Nephron progenitor cell (in vitro differentiated cells): ENCODE measurements at places on chromosomes 6 and 20.

DNA sequence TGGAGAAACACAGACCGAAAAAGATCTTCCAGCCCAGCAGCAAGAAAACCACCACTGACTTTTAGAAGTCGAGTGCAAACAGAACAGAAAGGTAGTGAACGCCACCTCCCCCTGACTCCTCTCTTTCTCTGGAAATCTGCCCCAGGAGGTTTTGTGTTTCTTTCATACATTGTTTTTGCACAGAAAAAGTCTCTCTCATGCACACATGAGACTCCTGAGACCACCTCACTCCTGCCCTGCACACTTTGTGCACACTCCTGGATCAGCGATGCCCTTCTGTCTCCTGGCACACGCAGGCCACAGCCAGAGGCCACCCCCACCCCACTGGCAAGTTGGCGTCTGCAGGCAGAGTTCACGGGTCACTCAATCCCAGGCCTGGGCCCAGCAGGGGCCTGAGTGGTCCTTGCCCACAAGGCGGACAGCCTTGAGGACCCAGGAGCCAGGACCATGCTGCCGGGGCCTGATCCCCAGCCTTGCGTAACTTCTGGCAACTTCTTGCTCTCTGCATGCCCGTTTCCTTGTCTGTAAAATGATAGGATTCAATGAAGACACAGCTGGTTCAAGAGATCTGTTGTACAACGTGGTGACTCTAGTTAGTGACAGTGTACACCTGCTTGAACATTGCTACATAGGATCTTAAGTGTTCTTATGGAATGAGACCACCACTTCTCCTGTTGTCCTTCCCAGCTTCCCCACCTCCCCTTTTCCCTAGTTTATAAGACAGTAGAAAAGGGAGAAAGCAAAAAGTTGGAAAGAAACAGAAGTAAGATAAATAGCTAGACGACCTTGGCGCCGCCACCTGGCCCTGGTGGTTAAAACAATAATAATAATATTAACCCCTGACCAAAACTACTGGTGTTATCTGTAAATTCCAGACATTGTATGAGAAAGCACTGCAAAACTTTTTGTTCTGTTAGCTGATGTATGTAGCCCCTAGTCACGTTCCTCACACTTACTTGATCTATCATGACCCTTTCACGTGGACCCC lies 30.2 kb upstream of the CST7 start:
- no peak for DNase-seq

GRCh38 chr6:28710466-28711191 lies 184.9 kb downstream of the GPX5 start:
- no peak for DNase-seq

DNA sequence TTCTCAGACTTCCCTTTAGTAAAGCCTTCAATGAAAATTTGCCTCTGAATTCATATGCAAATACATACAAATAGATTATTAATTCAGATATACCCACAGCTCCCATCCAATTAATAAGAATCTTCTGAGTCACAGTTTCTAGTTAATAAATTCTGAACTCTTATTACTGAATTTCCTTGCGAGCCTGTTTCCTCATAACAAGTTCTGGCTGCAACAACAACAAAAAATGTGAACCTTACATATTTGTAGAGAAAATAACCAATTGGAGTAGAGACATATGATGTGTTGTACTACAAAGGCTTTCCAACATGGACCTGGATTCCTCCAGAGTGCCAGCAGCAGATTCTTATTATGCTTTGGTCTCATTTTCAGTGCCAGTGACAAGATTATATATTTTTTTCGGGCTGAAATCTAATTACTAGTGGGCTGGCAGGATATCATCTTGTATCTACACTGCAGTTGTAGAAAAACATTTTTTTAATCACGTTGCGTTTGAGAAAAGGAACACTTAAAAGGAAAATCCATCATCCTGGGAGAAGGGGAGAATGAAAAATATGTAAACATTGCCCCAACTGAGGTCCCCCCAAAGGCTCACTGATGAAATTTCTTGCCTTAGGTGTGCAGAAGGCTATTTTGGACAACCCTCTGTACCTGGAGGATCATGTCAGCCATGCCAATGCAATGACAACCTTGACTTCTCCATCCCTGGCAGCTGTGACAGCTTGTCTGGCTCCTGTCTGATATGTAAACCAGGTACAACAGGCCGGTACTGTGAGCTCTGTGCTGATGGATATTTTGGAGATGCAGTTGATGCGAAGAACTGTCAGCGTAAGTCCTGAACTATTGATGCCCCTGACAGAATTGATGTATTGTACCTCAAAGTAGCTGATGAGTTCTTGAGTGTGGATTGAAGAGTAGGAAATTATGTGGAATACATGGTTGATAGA lies 404.6 kb downstream of the LAMA2 start:
- DNase-seq = no peak

DNA sequence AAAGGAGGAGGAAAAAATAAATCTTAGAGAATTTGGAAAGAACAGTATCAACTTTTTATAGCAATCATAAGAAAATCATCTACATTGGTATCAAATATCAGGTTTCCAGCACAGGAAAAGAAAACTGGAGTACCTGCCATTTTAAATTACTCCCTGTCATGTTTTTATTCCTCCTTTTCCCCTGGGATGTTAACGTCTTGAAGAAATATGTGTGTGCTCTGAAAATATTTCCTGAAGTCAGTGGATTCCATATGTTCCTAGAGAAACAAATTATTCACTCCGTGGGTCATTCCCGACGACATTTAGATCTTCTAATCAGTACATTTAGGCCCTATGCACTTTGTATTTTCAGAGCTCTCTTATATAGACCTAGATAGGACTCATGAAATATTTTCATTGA lies 42.0 kb upstream of the RSPO3 start:
- DNase-seq = no peak

GRCh38 chr6:84601366-84601765 lies 163.0 kb downstream of the TBX18 start:
- DNase-seq = no peak

DNA sequence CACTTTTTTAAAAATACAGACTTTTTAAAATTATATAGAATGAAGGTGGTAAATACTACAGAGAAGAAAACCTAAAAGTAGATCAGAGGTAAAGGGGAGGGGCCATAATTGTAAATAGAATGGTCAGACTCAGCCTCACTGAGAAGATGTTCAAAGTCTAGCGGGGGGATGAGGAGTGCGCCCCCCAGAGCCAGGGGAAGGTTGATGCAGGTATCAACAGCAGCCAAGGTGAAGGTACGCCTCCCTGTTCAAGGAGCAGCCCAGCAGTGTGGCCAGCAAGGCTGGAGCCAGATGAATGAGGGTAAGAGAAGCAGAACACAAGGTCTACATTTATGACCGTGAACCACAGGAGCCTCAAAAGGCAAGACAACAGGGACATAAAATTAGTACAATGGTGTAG lies 204.1 kb downstream of the PTPRT start:
- DNase-seq = no peak

DNA sequence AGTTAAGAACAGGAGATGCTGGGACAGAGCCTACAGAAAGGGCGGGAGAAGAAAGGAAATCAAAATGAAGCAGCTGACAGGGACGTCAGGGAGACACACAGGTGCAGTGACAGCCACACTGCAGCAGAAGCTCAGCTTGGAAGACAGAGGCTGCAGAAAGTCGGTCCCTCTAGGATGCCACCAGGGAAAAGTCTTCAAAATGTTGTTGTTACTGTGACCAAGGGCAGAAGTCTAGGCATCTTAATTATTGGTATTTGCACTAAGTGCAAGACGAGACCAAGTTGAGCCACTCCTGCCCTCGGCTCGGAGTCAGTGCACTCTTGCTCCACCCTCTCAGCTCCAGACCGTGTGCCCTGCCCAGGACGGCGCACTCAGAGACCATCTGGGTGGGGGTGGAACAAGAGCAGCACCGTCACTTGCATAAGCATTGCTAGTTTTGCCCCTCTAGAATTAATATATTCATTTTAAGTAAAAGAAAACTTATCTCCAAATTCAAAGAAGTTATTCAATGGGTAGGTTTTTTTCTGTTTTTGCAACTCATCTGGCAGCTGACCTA lies 2.6 kb downstream of the PRR18 start:
- no peak for DNase-seq

GRCh38 chr6:128024969-128025368 lies 124.1 kb upstream of the THEMIS start:
- no peak for DNase-seq

DNA sequence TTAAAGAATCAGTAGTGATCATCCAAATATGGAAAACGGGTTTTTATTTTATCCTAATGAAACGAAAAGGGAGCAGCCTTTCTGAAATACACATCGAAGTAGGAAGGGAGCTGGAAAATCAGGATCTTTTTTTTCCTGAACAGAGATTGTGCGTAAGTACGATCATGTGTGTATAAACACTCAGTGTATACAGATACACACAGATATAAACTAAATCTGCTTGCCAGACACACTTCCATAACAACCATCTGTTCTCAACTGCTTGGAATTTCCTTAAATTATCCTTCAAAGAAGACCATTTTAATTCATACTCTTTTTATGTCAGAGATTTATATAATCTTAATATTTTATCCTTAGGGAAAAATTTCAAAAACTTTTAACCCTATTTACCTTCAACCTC lies 110.7 kb downstream of the CHD6 start:
- no peak for DNase-seq

DNA sequence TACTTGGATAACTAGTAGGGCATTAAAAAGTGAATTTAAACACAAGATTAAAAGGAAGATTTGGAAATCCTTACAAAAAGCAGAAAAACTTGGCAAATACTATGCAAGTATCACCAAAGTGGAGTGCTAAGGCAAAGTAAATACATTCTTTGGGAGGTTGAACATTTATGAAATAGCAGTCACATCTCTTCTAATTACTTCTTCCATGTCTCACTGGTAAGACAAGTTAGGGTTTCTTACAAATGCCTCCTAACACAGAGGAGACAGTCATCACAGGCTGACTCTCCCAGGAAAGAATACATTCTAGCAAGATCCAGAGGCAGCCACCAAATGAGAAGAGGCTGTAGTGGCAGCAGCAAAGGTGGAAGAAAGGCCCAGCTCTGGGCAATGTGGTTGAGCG lies 298.2 kb downstream of the BTBD9 start:
- DNase-seq = no peak

GRCh38 chr6:34347303-34347702 lies 45.2 kb downstream of the NUDT3 start:
- DNase-seq = no peak

GRCh38 chr20:9109566-9109965 lies 40.7 kb downstream of the PLCB4 start:
- DNase-seq = no peak

DNA sequence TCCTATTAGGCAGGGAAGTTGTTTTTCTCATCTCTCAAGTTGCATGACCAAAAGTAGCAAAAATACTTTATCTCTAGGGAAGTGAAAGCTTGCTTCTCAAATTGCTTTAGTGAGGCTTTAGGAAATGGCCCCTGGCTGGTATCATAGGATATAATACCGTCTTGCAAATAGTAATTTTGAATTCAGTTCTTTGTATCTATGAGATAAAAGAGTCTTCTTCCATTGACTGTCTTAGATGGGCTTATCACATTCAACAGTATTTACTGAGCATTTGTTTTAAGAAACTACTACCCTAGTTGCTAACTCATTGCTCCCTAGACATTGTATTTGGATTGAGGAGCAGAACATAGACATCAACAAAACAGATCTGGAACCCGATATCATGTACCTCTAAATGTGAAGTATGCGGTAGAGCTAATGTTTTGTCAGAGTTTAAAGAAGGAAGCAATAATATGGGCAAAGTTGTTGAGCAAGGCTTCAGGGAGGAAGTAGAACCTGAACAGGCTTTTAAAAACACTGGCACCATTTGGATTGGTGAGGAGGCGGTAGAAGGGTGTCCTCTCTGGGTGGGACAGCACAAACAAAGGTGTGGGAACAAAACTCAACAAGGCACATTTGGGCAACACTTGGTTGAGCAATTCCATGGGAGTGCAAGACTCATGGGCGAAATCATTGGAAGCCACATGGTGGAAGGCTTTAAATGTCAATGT lies 101.5 kb downstream of the SGK1 start:
- DNase-seq = no peak

DNA sequence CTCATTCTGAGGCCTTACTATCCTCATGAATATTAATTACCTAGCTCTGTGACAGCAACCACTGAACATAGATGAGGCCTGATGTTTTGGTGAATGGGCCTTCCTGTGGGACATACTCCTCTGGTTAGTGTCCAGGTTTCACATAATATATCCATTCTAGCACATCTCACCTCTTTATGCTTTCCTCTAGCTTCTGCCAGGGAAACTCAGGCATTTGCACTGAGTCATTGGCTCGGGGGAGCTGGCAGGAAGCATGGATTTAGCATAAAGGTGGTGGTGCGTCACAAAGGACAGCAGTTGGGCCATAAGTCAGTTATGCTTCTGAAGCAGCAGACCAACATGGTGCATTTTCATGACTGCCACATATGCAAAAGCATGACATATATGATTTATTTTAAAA lies 37.5 kb upstream of the TMEM170B start:
- no peak for DNase-seq

DNA sequence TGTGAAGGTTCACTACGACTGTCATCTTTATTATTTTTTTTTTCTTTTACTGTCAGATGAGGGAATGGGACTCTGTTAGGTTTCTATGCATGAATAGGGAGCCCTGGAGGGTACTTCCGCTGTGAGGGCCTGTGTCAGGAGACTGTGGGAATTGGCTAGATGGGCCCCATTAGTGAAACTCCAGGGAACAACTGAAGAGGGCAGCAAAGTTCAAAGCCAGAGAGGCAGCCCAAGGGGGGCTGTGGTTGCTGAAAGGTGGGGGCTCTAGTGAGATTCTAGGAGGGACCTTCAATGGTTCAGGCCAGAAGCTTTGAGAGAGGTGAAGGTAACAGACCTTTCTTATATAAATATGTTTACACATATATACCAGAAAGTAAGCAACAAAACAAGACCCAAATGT lies 13.2 kb upstream of the EPB41L1 start:
- no peak for DNase-seq

- no peak for DNase-seq
Measured at GRCh38 chr20:48177058-48177457, 391.8 kb upstream of the SULF2 start.

GRCh38 chr6:167719920-167720319 lies 106.8 kb upstream of the AFDN start:
- no peak for DNase-seq

- DNase-seq = no peak
Measured at GRCh38 chr6:36430351-36430750, 12.3 kb downstream of the PXT1 start.

GRCh38 chr6:6801635-6802218 lies 213.2 kb downstream of the LY86 start:
- DNase-seq = no peak

DNA sequence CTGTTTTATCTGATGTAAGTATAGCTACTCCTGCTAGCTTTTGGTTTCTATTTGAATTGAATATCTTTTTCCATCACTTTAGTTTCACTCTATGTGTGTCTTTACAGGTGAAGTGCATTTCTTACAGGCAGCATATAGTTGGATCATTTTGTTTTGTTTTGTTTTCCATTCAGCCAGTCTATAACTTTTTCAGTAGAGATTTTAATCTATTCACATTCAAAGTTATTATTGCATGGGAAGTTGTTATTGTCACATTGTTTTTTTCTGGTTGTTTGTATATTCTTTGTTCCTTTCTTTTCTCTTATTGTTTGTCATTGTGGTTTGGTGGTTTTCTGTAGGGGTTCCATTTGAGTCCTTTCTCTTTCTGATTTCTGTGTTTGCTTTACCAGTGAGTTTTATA lies 151.2 kb downstream of the PDE10A start:
- no peak for DNase-seq

GRCh38 chr6:150006961-150007464 lies 18.3 kb downstream of the RAET1L start:
- peak; percentile 45 for DNase-seq
